GM20000 (cell line): ENCODE measurements at places on chromosomes 16 and 17.
A peak's percentile ranks its signal among the peaks of the same experiment; 100 is the strongest.

DNA sequence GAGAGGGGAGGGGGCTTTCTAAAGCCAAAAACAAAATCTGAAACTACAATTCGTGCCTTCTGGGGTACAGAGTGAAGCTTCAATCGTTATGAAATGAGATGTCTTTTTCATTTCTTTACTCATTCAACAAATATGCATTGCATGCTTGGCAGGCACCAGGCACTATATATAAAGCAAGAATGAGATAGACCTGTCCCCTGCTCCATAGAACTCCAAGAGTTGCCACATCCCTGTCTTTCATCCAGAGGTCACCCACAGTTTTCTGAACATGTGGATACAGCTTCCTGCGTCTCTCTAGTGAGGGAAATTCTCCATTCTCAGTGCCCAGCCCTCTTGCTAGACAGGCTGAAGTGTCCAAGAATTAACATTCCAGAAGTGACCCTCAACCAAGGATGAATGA, 343.2 kb upstream of the MAF start:
- no peak for DNase-seq

DNA sequence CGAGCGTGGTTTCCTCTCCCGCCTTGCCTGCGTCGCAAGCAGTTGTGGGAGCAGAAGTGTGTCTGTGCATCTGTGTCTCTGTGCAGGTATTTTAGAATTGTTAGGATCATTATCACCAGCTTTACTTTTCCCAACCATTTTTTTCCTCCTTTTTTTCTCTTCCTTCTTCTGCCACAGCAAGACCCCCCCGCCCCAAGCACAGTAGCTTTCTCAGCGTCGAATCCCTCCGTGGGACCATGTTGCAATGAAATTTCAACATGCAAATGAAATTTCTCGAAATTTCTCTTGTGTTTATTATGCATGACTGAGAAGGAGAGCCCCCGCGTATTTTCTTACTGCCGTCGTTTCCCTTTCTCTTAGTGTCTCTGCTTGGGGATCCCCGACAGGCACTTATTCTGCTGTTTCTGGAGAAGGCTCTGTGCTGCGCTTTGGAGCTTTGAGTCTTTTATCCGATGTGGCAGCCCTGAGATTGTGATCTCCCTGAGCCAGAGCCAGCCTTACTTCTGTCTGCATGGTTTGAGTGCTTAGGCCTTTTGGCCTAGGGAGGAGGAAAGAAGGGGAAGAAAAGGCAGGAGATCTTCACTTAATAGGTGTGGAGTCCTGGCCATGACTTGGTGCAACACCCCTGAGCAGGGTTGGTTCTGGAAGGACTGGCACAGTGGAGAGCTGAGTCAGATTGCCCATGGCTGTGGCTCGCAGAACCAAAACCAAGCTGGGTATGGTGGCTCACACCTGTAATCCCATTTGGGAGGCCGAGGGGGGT, 5.0 kb downstream of the ARMC7 start:
- DNase-seq, result peak; percentile 71

GRCh38 chr16:29820271-29820701, at the start of gene MVP:
MVP (plus strand) TSS chr16:29820462; CDS start chr16:29830550, 10,088 bp downstream.
- DNase-seq, result peak; percentile 66

- DNase-seq, result no peak
Measured at GRCh38 chr17:3639981-3640596, 3.5 kb downstream of the CTNS start.

- DNase-seq, result peak; percentile 41
Measured at GRCh38 chr16:17556276-17557052, 85.7 kb upstream of the XYLT1 start.

- no peak for DNase-seq
Measured at GRCh38 chr17:44952946-44953475, 5.4 kb upstream of the KIF18B start.

DNA sequence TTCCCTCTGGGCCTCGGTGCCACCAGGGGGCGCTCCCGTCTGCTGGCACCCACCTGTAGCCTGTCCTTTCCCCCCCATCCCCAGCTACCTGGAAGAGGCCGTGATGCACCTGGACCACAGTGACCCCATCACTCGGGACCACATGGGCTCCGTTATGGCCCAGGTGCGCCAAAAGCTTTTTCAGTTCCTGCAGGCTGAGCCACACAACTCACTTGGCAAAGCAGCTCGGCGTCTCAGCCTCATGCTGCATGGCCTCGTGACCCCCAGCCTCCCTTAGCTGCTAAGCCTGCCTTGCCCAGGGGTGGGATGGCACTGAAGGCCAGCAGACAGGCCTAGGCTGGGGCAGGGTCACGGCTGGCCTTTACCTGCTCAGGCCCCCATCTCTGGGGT, 818 bp upstream of the NRN1L start:
- peak; percentile 92 for DNase-seq

- DNase-seq, result no peak
Measured at GRCh38 chr16:73069581-73070262, 21.8 kb upstream of the ZFHX3 start.

DNA sequence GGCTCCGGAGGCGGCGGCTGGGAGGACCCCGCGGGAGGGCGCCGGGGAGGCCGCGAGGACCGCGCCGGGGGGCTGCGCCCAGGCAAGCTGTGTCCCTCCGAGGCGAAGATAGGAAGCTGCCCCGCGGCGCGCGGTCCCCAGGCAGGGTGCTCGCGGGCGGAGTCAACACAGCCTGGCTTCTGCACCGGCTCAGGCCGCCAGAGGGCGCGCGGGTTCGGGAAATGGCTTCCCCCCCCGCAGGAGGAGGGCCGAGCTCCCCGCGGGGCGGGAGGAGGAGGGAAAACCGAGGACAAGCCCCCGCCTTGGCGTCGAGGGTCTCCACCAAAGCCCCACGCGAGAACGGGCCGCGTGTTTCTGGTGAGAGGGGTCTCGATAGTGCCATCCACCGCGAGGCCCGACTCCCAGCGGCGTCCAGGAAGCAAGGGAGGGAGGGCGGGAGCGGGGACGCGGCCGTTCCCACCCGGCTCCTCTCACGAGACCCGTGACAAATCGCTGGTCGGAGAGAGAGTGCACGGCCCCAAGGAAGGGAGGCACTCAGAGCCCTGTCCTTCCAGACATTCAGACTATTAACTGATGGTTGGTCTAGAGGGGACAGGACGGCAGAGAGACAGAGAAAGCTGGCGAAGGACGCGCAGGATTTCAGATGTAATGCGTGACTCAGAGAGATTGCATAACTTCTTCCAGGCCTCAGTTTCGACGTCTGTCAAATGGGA, 64.4 kb upstream of the DNAJA2 start:
- peak; percentile 95 for DNase-seq

GRCh38 chr17:80637048-80637781, 92.6 kb downstream of the RPTOR start:
- no peak for DNase-seq

DNA sequence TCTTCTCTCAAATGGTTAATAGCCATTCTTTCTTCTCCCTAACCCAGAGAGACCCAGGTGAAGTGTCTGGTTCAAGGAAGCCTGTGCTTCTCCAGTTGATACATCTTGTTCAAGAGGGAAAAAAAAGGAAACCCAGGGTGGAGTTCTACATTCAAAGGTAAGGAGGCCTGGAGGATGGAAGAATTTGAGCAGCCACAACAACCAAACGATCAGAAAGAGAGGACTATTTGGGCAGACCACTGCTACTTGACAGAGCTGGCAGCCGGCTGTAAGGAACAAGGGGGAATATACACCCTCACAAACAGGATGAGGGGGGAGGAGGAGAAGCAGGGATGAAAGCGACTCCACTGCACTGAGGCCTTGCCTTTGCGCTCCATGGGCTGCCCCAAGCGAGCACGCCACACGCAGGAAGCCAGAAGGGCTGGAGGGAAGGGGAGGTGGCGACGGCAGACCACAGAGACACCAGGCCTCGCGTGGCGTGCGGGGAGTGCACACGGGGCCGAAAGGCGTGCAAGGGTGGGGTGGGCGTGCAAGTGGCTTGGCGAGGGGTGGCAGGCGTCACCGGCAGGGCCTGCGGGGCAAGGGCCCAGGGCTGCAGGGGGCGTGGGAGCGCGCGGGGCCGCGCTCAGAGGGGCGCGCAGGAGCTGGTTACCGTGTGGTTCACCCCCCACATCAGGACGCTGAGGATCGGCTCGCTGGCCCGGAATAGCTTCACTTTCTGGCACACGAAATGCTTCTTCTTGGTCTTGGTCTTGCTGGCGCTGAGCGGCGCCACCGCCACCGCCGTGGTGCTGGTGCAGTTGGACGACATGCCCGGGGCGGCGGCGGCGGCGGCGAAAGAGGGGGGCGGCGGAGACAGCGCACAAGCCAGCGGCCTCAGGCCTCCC, 499 bp downstream of the PIP4K2B start:
- no peak for DNase-seq
